ENCODE measurements at places on chromosomes 7 and 10.
A peak's percentile ranks its signal among the peaks of the same experiment; 100 is the strongest.

GRCh38 chr10:72335394-72336258, 19.1 kb downstream of the DNAJB12 start:
- DNase-seq, result peak; percentile 73

DNA sequence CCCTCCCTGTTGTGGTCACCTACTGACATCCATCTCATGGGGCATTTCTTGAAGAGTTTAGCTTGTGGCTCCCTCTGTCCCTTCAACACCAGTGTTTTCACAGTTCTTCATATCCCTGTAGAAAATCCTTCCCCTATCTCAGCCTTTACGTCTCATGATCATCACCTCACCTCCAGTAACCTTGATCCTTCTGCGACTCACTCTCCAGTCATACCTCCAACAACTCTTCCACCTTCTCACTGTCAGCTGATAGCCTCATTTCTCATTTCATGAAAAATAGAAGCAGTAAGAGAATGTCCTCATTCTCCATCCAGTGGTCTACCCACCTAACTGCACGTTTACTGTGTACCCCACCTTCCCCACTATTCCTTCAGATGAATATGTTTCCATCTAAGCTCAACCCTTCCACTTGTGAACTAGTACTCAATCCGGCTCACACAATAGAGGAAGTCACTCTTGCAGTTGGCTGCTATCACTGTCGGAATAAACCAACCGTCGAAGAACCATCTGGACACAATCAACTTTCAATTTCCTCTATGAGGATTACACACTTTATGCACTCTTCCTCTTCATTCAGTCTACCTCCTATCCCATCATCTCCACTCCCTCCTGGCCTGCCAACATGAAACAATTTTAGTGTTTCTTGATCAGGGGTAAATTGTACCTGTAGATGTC, 256.0 kb downstream of the AHR start:
- no peak for DNase-seq

DNA sequence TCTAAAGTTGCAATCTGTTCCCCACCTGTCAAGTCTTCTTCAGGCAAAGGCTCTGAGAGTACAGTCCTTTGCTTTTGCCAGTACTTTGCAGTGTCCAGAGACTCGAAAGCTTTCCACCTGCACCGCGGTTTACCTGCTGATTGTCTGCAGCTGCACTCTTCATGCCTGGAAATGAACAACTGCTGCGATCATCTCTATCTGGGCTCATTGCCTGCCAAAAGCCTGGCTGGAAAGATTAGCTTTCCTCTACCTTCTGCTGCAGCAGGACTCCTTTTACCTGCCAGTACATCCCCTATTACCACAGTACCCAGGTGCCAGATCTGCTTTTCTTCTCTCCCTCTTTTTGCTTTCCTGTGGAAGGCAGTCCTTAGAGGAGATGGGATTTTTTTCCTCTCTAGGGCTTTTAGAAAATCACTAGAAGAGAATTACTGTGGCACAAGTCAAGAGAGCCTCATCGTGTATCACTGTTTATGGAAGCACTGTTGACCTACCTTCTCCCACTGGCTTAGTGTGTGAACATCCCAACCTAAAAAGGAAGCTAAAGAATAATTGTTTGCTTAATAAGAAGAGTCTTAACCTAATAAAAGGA, 2.2 kb downstream of the STRIP2 start:
- no peak for DNase-seq

DNA sequence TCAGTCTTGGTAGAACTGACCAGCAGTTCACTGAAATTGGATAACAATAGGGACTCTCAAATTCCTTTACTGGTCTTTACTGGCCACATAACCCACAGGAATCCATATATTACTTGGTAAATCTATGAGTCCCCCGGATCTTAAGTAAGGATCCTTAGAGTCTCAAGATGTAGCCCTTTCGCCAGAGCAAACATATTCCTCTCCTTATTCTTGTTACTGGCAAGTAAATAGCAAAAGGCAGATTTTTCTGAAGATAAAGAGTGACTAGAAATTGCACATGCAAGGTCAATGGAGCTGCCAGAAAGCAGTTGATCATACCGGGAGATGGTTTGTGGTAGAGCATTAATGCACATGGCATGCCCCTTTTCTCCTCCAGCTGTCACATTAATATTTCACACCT, 283.0 kb downstream of the HDAC9 start:
- DNase-seq, result no peak
